NCI-H1436 treated with DMSO at 0.1 percent for 48 hours (cell line): ENCODE measurements at places on chromosomes 4 and X.

DNA sequence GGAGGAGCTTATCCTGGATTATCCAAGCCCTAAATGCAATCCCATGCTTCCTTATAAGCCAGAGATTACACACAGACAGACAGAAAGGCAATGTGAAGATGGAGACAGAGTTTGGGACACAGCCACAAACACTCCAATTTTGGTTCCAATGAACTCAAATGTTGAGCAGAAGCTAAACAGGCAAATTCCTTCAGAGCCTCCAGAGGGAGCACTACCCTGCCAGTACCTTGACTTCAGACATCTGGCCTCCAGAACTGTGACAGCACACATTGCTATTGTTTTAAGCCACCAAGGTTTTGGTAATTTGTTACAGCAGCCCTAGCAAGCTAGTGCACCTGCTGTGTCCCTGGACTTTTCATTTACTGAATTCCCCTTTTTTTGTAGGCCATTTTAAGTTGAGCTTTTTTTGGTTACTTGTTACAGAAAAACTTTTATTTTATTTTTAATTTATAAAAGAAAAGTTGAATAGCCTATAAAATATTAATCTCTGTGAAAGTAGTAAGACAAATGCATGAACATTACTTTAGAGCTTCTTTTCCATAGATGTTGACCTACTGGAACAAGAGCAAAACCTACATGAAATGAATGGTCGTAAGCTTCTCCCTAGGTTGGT is 33.4 kb upstream of the SRD5A3 start:
- no peak for DNase-seq

DNA sequence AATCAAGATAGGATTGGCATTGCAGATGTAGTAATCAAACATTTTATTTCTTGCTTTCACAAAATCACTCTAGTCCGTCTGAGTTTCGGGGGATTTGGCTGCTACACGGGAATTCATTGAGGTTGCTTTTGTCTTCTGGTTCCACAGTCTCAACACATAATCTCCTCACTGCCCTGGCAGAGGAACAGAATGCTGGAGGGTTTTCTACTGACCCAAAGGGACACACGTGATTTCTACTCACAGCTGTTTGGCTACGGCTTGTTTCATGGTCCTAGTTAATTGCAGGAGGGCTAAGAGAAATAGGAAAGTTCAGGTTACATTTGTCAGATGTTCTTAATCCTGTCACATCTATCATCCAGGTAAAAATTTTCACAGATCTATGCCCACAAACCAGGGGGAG is 1811.6 kb downstream of the ARAP2 start:
- DNase-seq = no peak

DNA sequence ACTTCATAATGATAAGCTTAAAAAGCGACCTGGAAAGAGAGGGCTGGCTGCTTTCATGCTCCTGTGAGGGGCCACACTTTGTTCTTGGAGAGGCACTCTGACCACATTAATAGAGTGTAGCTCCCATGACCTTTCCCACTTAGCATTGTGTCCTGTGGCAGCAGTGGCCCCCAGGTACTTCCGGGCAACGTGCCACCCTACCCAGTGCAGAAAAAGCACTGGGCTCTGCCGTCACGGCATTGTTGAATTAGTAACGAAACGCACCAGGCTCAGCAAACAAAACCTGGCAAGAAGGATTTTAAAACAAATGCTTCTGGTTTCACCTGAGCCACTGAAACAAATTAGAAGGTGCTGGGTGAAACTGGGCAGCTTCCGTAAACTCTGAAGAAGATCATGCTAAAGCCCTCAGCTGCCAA is 5.4 kb upstream of the SORBS2 start:
- no peak for DNase-seq

DNA sequence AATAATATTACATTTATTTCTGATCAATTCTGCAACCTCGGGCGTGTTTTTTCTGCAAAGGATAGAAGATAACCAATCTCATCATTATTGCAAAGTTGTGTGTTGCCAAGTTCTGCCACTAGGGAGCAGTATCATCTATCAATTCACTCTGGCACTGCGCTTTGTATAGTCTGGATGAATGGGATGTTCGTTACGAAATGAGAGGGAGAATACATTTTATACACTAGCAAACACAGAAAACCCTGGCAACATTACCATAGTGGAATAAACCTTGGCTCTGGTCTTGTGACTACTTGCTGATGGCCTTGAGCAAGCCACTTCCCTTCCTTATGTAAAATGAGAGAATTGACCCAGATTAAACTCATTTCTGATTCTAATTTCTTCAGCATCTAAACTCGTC is 97.5 kb upstream of the ZNF518B start:
- DNase-seq = no peak
